ENCODE measurements at places on chromosomes 4 and X.

DNA sequence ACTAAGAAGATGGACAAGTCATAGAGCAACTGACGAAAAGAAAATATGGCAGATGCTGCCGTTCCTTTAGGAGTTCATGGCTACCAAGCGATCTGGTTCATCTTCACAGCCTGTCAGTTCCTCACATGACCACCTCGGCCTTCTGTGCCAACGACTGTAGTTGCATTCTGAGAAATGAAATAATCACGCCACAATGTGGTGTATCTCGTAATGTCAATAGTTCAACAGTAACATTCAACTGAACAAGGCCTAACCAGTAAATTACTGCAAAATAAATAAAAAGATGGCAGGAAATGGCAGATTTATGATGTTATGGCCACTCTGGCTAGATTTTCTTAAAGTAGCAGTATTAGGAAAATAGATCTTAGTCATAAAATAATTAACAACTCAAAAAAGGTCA, 4.4 kb downstream of the GPRIN3 start:
- no peak for DNase-seq

DNA sequence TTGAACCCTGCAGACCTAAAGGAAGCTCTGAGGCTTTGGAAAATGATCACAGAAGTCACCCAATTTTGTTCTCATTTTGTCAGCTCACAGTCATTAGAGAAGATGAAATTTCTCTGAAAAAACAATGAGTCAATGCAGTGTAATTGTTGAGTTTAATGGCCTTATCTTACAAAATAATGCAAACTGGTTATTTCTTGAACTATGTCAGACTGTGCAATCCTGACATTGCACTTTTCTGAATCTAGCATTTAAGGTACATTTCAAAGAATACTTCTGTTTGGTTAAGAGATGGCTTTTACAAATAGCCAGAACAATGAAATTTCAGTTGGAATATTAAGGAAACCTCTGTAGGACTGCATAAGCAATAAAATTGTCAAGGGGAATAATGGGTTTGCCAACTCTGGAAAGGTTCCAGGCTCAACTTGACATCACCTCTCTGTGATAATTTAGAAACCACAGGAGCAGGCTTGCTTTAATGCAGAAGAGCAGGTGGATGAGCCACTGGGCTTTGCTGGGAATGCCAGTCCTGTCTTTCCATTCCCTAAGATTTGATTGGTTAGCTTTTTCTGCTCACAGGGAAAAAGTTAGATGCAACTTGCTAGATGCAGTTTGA, 222.8 kb downstream of the FRMPD4 start:
- no peak for DNase-seq

DNA sequence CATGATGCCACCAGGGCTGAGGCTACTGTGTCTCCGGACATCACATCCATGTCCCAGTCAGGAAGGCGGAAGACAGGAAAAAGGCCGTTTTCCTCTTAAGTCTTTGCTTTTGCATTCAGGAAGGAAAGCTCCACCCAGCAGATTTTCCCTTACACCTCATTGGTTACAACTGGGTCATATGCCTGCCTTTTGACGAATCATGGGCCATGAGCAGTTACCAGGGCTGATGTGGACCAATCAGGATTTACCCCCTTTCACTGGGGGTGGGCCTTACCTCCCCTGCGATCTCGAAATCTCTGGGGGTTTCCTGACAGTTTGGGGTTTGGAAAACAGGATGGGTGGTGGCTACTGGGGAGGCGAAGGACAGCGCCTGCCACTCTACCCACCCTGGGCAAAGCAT, 52.5 kb upstream of the GRPEL1 start:
- DNase-seq, result no peak

GRCh38 chr4:174263445-174263736, 20.1 kb downstream of the FBXO8 start:
- no peak for DNase-seq

- DNase-seq, result no peak
Observed at GRCh38 chrX:87045352-87045751, 472.2 kb upstream of the KLHL4 start.

DNA sequence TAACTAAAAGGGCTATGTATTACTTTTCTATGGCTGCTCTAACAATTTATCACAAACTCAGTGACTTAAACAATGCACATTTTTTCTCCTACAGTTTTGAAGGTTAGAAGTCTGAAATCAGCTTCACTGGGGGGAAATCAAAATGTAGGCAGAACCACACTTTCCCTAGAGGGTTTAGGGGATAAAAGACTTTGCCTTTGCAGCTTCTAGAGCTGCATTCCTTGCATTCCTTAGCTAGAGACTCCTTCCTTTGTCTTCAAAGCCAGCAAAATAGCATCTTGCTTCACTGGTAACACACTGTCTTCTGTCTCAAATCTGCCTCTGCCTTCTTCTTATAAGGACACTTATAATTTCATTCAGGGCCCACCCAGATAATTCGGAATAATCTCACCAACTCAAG, 152.4 kb upstream of the SPIN4 start:
- DNase-seq, result no peak

DNA sequence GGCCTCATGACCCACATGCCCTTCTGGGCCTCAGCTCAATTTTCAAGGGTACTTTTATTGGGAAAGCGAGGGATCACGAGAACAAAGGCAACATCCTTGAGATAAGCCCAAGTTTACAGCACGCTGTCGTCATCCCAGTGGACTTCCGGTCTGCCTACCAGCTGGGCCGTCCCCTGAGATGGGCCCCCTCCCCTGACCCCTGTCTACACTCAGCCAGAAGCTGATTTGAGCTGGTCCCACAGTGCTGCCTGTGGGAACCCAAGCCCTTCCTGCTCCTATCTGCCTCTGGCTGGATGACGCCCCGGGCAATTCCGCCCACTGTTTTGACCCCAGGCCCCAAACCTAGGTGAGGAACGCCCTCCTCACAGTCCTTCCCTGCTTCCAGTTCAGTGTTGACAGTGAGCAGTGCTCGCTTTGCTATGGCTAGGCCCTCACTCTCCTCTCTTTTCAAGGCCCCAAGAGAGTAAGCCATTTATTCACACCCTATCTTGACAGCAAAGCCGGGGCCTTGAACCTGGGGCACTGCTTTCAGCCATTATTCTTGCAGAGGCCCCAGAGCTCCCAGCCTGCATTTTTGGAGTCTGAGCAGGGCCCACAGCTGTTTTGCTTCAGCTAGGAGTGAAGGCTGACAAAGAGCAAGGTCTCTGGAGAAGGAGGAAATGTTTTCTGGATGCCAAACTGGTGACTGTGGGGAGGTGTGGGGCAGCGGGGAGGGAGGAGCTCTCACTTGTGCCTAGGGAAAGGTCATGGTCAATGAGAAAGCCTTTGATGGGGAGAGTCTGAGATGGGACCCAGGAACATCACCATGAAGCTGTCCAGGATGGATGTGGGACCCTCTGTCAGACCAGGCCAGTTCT, 164.6 kb upstream of the BCOR start:
- no peak for DNase-seq

DNA sequence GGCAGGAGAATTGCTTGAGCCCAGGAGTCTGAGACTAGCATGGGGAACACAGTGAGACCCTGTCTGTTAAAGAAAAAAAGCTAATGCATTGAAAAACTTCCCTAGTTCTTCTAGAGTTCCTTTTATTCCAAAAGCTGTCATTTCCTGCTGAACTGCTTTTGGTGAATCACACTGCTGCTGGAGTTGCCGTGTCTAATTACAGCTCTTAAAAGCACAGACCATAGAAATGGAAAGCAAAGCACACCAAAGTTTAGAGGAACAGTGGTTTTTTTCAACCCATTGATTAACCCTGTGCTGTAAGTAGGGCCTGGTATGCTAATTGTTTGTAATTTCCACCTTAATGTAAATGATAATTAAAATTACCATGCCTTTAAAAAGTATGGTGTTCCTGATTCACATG, 52.4 kb downstream of the SEPTIN11 start:
- no peak for DNase-seq

DNA sequence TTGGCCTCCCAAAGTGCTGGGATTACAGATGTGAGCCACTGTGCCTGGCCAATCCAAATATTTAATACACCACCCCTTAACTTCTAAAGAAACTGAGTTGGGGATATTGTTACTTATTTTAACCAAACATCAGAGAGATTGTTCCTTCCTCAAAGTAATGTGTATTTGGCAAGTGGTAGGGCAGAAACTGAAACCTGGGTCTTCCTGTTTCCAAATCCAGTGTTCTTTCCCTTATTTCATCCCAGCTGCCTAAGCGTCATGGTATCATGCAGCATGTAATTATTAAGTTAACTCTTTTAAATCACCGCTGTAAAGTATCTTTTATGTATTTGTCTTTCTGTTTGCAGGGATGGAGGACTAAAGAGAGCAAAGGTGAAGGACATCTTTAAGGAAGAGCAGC, 68.4 kb downstream of the GPAT3 start:
- DNase-seq, result no peak

- DNase-seq, result no peak
Observed at GRCh38 chr4:122997463-122998101, 75.2 kb upstream of the NUDT6 start.

- no peak for DNase-seq
Observed at GRCh38 chrX:1380672-1381233, 11.2 kb downstream of the SLC25A6 start.

- no peak for DNase-seq
Observed at GRCh38 chr4:185115827-185116232, 27.2 kb upstream of the SLC25A4 start.

GRCh38 chrX:131394384-131394783, 105.3 kb upstream of the IGSF1 start:
- DNase-seq, result no peak

DNA sequence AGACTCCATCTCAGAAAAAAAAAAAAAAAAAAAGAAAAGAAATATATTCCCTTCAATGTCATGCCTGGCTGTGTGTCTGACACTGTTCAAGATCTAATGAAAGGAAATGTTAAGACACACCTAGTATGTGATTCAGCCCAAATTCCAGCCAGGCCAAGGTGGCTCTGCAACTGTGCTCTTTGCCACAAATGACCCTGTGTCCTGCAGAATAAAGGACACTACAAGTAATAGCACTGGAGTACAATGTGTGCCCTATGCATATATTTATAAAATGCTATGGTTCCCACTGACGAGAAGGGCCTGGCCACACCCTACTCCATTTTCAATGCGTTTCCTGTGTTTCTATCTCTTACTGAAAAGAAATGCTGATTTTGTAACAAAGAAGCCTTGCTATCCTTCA, 98.0 kb upstream of the SORBS2 start:
- no peak for DNase-seq

DNA sequence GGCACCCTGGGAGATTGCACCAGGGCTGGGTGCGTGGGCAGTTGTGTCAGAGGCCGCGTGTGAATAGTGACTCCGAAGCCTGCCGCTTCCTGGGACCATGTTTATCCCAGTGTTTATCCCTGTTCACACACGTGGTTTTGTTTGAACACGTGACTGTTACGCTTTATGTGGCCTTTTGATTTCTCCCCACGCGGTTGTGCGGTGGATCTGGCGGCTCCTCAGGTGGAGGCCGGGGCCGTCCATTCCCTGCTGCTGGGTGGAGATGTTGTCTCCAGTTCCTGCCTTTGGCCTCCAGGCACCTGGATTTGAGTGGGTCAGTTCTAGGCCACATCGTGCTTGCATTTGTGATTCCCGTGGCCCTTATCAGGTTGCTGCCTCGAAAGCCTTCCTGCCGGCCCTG, 35.1 kb downstream of the NELFA start:
- DNase-seq, result peak; percentile 22

- no peak for DNase-seq
Observed at GRCh38 chrX:25737540-25737939, 400.6 kb upstream of the MAGEB18 start.

DNA sequence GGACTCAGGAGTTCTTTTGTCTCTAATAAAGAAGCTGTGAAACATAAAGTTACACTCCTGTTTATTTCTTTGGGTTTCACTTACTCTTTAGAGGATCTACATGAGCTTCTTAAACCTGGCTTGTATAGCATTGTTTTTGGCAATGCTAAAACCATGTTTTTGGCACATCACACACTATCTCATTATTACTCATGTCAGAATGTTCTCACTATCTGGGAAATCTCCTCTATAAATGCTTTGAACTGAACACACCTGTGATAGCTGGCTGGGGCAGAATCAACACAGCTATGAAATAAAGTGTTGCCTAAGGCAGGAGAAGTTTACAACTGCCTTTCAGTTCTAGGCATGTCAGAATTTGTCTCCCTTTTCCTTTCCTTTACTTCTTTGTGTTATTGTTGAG, 52.6 kb downstream of the SULT1B1 start:
- no peak for DNase-seq

DNA sequence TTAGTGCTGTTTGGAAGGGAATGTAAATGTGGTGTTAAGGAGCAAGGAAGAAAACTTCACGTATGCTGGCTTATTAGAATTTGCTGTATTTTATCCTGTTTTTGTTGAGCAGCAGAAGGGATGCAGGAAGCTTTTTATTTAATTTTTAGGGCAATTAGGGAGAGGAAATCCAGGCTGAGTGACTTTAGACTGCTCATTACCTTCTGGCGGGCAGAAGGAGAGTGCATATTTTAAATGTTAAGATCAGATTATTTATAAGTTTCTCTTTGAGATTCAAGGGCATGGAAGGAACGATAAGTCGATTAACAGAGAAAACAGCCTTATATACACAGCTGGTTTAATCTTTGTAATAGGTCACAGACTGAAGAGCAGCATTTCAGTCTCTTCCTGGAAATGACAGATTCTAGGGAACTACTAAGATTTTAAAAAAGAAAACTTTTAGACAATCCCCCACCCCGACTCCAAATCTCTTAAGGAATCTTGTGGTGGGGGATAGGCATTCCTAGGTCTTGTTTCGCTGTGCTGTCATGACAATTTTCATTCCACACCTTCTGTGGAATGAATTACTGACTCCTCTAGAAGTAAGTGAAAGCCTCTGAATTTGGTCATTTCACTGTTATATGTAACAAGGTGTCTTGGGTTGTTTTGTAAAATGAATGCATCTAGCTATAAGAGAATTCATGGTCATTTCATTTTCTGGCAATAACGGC, 402.5 kb downstream of the RAPGEF2 start:
- no peak for DNase-seq

GRCh38 chr4:53573696-53574095, 17.6 kb downstream of the LNX1 start:
- no peak for DNase-seq

GRCh38 chrX:16096141-16096540, 27.2 kb upstream of the GRPR start:
- no peak for DNase-seq

GRCh38 chr4:93561842-93562241, 266.7 kb upstream of the ATOH1 start:
- no peak for DNase-seq

All from right forelimb (tissue), 1 donor.